ENCODE measurements at places on chromosomes 2 and 18.
A peak's percentile ranks its signal among the peaks of the same experiment; 100 is the strongest.

DNA sequence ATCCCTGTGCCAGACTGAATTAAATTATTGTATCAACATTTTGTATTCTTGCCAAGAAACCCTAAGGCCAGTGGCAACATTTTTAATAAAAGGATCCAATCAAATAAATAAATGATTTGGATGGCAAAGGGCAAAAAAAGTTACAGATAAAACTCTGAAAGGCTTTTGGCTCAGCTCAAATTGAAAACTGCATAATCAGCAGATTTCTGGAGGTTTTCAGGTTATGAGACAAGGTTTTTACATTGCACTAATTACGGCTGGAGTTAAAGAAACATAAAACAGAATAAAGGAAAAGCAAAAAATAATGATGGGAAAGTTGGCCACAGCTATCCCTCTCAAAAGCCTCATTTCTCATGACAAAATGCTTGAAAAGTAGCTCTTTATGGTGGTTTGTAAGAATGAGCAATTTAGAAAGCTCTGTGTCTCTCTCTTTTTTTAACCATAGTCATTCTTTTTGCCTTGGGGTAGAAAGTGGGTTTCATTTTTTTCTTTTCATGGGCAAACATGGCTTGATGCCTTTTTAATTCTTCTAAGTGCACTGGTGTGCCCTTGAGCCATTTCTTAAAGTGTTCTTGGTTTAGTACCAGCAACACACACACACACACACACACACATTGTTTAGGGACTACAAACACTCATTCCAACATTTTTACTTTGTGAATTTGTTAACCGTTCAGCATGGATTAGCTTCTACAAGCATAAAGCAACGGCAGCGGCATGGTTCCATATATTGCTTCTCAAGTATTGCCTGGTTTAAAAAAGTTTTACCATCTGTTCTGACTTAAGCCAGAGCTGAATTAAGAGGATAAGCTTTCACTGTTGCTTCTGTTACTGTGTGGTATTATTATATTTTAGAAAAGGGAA, 747.1 kb upstream of the FSHR start:
- DNase-seq, result no peak

DNA sequence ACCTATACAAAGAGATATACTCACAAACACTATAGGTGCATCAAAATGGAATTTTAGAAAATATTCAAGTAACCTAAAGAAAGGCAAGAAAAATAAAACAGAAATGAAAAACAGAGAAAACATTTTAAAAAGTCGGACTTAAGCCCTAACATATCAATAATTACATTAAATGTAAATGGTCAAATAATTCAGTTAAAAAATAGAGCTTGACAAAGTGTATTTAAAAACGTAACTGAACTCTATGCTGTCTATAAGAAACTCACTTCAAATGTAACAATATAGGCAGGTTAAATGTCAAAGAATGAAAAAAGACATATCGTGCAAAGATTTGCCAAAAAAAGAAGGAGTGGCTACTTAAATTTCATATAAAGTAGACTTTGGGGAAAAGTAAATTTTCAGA, 163.9 kb downstream of the ACOXL start:
- no peak for DNase-seq

GRCh38 chr2:46369783-46370182, 72.6 kb downstream of the EPAS1 start:
- DNase-seq, result no peak

DNA sequence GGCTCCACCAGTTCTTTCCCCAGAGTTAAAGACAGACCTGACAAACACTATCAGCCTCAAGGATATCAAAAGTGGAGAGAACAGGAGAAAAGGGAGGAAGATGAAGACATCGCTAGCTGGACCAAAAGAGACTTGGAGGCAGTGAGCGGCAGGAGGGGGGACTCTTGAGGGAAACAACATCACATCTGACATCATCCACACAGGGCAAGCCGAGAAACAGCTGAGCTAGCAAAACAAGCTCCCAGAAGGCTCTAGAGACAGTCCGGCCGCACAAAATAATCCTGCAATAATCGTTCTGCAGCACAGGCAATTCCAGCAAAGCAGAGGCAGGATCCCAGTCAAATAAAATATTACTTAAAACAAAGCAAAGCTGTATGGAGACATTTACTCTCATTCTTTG, 239.8 kb downstream of the EN1 start:
- DNase-seq, result no peak

DNA sequence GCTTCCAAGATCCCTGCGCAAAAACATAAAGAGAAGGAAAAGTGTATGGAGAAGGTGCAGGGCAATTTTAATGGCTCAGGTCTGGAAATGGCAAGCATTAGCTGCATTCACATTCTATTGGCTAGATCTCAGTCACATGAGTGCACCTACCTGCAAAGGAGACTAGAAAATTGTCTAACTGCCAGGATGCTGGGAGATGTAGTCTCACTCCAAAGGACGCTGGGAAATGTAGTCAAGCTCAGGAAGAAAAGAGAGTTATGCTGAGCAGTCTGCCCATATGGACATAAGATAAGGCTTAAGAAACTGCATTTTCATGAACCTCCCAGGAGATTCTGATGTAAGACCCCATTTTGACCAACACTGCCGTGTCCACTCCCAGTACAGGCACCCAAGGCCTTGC, 9.5 kb upstream of the KLHL29 start:
- no peak for DNase-seq

DNA sequence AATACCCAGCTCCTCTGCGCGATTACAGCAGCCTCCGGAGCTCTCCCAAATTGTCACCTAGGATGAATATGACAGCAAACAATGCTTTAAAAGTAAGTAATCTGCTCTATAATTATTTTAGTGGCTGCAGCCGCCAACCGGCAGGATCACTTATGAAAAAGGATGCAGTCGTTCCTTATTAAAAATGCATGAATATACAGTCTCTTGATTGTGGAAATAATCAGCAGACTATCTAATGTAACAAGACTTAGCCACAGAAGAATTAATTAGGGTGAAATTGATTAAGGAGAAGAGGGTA, 71.8 kb upstream of the STPG4 start:
- no peak for DNase-seq

- DNase-seq, result no peak
These were observed 26.3 kb downstream of the MRPL35 start for GRCh38 chr2:86225581-86225980.

- no peak for DNase-seq
These were observed 247.7 kb downstream of the SS18 start for GRCh38 chr18:25842665-25843064.

GRCh38 chr2:207428573-207428972, 101.2 kb upstream of the CREB1 start:
- no peak for DNase-seq

DNA sequence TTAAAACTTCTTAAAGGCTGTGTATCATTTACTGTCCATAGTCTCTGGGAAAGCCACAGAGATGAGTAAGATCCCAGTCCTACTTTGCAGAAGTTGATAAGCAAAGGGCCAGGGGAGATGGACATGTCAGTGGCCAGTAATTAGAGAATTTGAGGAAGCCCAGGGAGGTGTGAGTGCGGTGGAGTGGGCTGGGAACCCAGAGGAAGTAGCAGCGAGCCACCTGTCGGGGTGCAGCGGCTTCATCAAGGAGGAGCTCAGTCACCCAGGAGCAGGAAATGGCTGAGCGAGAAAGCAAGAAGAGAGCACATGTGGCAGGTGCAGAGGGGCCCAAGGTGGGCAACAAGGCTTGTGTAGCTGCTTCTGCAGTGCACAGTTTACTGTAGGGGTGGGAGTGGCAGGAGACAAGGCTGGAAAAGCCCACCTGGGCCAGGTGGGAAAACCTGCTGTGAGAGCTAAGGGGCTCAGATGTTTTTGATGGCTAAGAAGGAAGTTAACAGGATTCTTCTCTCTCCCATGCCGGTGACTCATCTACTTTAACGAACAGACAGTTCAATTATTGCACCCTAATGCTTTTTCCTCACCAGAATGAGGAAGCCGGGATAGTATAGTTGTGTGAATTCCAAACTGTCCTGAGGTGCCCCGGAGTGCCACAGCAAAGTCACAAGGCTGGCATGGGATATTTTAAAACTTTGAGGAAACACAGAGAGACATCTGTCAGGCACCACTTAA, 34.8 kb upstream of the MGAT5 start:
- DNase-seq, result no peak

DNA sequence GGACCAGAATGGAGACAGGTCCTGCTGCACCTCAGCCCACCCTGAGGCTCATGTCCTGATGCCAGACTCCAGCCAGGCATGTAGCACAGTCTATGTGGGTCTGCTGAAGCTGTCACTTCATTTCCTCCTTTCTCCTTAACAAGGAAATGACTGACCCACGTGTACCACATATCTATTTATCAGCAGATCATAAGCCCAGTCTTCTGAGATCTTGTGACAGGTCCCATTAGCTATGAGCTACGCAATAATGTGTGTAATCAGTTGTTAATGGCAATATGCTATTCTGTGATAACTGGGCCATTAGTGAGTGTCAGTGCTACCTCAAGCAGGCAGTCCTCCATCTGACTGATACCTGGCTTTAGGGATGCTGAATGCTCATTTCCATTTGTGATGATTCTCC, 615.3 kb downstream of the BCL11A start:
- no peak for DNase-seq

DNA sequence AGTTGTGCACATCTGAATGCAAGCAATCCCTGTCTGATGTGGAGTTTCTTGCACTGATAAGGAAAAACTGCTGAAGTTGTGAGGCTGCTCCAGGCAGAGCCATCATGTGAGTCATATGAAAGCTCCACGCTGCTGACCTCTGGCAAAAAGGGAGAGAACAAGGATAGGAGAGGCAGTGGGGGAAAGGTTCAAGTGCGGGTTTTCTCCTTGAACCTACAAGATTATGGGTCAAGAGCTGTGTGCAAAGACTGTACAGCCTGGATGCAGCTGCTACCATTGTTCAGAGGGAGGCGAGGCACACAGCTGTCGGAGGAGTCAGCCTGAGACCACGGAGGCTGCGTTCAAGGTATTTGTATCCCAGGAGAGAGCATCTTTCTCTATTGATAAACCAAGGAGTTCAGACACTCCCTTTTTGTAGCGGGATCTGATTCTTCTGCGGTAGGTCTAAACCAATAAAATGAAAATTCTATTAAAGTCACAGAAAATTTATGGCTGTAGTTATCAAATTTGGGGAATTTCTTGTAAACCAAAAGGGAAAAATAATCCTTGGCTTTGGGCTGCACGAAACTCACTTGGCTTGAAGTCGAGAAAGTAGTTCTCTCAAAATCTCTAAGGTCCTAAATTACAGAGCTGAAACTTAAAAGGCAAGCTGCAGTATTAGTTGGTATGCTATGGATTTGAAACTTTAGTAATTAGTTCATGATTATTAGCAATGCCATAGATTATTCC, at the start of gene CDK15:
Gene CDK15 (plus strand): TSS at position 96 of the 729 bp plus-strand sequence. CDS start 128 bp downstream, at position 224.
- DNase-seq, result no peak

GRCh38 chr18:11106894-11107293, 42.5 kb downstream of the PIEZO2 start:
- no peak for DNase-seq

DNA sequence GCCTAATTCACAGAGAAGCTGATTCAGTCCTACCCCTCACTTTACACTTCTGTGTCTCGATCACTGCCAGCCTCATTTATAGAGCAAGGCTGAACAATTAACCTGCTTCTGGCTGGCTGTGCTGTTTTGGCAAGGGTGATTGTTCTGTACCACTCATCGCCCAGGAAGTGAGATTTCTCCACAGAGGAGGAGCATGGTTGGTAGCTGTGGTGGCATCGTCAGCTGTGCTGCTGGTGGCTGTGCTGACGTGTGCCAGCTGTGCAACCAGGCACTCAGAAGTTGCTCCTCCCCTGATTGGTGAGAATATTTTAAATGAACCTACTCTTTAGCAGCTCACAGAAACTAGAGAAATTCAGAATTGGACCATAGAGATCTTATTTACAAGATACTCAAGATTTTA, 158.3 kb downstream of the EML6 start:
- DNase-seq, result no peak

GRCh38 chr18:48336332-48336731, 72.9 kb downstream of the ZBTB7C start:
- no peak for DNase-seq

DNA sequence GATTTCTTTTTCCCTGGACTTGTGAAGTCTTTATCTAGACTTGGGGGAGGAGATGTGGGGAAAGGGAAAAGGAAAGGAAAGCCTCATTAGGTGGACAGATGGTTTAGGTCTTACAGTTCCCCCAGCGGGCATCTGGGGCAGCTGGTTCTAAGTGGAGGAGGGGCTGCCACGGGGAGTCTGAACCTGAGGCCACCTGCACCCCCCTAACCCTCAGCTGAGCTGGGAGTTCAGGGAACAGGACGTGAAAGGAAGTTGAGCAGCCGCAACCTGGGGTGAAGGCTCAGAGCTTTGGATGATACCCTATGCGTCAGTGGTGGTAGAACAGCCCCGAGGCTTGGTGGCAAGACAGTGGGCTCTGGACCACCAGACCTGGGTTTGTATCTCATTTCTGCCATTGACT, 26.8 kb downstream of the ITM2C start:
- no peak for DNase-seq

DNA sequence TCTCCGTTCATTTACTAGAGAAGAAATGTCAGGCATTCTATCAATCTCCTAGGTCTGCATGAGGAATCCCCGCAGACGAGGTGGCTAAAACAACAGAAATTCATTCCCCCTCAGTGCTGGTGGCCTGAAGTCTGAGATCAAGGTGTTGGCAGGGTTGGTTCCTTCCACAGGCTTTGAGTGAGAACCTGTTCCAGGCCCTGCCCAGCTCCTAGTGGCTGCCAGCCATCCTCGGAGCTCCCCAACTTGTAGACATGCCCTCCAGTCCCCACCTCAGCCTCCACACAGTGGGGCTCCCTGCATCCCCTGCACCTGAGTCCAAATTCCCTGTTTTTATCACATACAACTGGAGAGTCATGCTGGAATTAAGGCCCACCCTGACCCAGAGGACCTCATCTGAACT, 145.3 kb upstream of the ALKAL2 start:
- no peak for DNase-seq

- peak; percentile 55 for DNase-seq
These were observed 3.7 kb upstream of the BCL2L11 start for GRCh38 chr2:111116843-111117597.

Measured in fibroblast of gingiva (primary cell).